ENCODE measurements at places on chromosomes 12 and 14.

DNA sequence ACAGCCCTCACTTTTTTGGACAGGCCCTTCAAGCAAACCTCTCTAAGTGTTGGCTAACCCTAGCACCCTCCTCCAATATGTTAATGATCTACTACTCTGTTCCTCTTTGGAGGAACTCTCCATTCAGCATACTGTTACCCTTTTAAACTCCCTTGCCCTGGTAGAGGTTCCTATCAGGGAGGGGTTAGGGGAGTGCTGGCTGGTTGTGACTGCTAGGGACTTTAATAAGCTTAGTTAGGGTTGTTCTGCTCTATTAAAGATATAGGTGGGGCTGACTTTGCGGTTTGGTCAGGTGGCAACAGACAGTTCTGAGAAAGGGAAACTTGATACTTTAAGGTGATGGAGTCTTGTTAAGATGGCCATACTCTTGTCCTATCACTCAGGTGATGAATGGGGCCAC is 301.5 kb upstream of the FBXO33 start:
- no peak for DNase-seq

DNA sequence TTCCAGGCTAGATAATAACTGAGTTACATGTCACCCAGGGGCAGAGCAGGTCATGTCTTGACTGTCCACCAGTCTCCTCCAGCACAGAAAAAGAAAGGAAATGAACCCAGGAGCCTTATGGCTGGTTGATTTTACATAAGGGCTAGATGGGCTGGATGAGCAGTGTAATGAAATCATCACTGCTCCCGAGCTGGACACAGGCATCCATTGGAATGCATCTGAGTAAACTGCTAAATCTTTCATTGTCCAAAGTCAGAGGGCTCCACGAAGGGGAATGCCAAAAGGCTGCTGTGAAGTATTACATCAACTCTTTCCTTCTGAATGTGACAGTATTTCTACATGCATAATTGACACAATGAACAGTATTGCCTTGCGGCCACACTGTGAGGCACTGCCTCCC is 30.1 kb upstream of the TSPAN11 start:
- DNase-seq: no peak

DNA sequence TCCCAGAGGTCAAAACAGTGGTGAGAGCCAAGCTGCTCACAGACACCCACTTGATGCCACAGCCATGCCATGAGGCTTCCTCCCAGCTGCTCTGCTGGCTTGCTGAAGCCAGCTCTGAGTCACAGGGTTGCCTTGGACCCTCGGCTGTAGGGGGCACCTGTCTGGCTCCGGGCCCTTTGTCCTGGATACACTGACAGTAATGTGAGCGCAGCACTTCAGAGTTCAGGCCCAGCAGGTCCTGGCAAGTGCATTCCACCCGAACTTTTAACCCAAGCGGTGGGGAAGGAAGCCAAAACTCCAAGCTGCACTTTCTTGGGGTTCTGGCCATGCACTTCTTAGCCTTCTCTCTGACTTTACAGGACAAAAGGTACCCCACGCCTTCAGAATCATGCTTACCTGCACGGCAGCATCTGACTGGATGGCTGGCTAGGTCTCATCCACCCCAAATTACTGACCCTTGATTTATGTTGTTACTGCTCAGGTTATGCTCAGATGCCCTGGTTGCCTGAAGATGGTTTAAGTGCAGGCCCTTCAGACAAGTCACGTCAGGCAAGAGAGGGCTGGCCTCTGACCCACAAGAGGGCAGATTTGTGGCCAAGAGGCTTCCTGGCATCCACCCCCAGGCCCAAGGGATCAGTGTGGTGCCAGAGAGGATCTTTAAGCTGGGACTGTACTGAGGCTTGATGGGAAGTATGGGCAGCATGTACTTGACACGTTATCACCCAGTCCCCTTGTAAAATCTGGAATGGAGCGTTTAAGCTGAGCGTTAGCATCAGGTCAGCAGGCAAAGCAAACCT is 24.8 kb downstream of the SLC25A29 start:
- no peak for DNase-seq

- DNase-seq: no peak
These were observed 383.3 kb upstream of the DDHD1 start for GRCh38 chr14:53536446-53536845.

DNA sequence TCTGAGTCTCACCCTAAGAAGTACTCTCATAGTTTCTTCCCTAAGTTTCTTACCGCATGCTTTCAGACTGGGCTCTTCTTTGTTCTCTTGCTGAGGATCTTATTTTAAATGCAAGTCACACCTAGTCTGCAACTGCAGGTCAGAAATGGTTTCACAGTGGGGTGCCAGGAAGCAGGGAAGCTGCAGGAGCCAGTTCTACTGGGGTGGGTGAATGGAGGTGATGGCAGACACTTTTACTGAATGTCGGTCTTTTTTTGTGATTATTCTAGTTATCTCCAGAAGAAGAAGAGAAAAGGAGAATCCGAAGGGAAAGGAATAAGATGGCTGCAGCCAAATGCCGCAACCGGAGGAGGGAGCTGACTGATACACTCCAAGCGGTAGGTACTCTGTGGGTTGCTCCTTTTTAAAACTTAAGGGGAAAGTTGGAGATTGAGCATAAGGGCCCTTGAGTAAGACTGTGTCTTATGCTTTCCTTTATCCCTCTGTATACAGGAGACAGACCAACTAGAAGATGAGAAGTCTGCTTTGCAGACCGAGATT is 1.7 kb downstream of the FOS start:
- no peak for DNase-seq

DNA sequence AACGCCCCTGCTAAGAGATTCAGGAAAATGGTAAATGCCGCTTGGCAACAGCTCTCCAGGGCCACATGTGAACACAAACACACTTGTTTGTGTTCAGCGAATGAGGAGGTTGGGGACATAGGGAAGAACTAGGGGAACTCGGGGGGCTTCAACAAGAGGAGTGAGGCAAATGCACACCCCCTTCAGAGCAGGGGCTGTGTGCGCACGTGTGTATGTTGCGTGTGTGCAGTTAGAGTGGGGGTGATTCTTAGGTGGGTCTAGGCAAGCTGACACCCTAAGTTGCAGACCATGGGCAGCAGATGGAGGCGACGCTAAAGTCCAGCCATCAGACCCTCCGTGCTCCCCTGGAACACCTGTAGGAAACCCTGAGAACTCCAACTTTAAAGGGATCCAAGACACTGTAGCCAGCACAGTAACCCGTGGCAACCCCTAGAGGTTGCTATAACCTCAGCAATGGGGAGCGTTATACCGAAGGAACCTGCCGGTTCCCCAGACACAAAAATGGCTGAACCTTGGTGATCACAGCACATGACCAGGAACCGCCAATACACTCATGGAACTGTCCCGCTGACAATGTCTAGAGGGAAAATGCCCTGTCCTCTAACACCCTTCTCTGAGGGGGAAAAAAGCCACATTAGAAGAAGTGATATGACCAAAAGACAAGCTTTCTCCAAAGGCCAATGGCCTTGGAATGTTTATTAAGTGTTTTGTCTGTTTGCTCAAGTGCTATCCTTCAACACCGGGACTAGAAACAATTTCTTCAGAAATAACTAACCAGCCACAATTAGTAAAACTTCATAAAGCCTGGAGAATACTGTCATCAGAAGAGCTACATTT is 86.5 kb upstream of the CEP83 start:
- no peak for DNase-seq

DNA sequence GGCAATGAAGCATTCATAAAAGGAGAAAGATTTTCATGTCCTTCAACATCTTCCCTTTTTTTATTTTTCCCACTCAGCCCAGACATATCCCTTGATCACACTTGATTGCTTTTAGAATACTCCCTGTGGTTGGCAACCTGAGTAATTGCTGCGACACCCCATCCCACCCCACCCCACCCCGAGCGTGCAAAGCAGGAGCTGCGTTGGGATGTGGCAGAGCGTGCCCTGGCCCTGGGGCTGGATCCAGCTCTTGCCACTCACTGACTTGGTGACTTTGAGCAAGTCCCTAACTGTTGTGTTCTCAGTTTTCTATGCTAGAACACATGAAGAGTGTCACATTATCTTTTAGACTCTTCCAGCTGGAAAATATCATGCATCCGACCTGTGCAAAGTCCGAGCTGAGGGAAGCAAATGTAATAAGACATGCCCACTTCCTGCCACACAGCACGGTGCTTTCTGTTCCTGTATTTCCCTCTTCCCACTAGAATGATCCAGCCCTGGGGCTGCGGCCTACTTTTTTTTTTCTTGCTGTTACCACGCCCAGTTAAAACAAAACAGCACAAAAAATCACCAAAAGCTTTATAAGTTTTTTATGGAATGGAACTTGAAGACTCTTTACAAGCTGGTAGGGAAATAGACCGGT is 4.0 kb downstream of the ASCL4 start:
- no peak for DNase-seq

DNA sequence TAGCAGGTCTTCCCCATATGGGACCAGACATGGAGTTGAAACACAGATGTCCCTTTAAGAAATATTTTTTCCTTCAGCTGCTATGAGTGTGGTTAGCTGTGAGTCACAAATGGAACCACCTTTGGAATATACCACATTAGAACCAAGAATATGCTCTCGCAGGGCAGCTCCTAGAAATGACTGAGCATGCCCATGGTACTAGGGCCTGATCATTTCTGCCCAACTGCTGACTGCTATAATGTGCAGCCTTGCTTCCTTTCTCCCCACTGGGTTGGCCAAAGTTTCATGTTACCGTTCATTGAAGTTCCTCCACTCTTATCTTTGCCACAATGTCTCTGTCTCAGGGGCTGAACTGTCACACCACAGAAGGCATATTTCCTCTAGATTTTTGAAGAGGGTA is 1074.6 kb downstream of the FLRT2 start:
- no peak for DNase-seq

DNA sequence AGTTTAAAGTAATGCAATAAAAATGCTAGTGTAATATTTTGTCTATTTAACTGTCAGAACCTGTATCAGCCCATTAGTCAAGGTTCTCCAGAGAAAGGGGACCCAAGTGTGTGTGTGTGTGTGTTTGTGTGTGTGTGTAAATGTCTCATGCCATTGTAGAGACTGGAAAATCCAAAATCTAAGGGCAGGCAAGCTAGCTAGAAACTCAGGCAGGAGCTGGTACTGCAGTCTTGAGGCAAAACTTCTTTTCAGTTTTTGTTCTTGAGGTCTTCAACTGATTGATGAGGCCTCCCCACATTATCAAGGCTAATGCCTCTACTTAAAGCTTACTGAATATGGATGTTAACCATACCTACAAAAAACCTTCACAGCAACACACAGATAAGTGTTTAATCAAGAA is 126.7 kb downstream of the PRKD1 start:
- DNase-seq: no peak

- DNase-seq: peak; percentile 54
These were observed at the start of gene FAM234B for GRCh38 chr12:13044002-13044905. Gene FAM234B, plus strand, starts transcription at chr12:13044381. Its CDS starts 23 bp downstream, at chr12:13044404.

DNA sequence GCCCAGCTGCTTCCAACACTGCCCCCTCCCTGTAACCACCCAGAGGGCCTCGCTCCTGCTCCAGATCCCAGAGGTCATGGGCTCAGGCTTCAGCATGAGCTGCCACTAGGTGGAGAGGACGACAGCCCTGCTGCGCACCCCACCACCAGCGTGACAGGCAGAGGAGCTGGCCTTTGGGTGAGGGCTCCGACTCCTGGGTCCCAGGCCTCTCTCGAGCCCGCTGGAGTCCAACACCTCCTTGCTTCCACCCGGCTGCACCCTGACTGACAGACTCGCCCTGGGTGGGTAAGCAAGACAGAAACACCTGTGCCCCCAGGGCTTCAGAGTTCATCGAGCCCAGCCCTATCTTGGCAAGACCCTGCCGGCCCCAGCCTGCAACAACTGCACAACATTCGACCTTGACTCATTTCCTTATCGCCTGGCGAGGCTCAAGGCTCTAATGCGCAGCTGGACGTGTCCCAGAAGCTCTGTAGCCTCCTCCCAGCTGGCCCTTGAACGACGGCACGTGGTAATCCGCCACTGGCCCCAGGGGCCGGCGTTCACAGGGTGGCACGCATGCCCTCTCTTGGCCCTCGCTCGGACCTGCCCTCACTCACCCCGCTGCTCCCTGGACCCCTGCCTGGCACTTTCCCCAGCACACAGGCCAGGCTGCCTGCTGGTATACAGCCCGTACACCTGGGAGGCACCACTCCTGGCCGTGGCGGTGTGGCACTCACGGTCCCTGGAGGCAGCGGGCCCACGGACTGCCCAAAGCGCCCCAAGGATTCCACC is 28.0 kb downstream of the VPS37B start:
- DNase-seq: no peak

DNA sequence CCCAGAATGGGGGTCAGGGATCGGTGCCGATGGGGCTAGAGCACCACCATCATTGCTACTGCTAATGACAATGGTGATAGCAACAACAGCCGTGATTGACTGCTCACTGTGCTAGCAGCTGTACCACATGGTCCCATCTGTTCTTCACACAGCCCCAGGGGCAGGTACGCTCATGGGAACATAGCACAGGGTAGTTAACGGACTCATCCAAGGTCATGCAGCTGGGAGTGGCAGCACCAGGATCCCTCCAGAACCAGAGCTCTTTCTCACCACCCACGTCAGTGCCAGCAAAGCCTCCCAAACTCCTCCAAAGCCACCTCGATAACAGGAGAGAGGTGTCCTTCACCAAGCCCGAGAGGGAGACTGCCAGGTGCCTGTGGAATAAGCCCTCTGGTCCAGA is 11.2 kb upstream of the DYNC1H1 start:
- no peak for DNase-seq

GRCh38 chr12:76119887-76120286 is 35.4 kb upstream of the NAP1L1 start:
- no peak for DNase-seq

GRCh38 chr14:49033131-49033530 is 553.0 kb downstream of the RPS29 start:
- no peak for DNase-seq

GRCh38 chr12:26633591-26634210 is 199.3 kb downstream of the ITPR2 start:
- no peak for DNase-seq

DNA sequence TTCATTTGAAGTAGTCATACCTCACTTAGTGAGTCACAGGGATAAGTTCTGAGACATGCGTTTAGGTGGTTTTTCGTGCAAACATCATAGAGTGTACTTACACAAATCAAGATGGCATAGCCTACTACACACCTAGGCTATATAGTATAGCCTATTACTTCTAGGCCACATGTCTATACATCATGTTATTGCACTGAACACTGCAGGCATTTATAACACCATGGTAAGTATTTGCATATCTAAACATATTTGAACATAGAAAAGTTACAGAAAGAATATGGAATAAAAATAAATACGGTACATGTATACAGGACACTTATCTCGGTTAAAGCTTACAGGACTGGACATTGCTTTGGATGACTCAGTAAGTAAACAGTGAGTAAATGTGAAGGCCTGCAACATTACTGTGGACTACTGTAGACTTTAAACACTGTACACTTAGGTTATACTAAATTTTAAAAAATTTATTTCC is 670.6 kb downstream of the SLC16A7 start:
- DNase-seq: no peak

DNA sequence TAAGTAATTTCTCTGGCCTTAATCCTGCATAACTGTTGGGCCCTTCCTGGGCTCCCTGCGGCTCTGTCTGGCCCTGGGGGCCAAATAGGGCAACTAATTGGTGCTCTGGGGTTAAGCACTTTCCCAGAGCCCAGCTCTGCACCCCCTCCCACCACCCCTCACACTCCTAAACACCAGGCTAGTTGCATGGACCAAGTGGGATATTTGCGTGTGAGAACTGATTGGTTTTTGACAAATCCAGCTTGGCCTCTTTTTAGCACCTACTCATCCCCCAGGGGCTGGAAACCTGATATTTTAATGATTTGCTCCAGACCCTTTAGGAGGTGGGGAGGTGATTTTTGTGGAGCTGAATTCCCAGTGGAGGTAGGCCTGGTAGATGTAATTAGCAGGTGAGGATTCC is 91.9 kb downstream of the DICER1 start:
- DNase-seq: no peak

GRCh38 chr14:53564870-53565269 is 391.8 kb downstream of the BMP4 start:
- DNase-seq: no peak
